ENCODE measurements at places on chromosomes 5 and 9. TPM values are rescaled to one million over a fixed set of nuclear protein-coding genes. Genes with fewer than 3 reads are reported as not detected.

GRCh38 chr9:100222674-100223073 lies 123.6 kb downstream of the INVS start:
- peaks cover 5% of the 10 kb centered on the region for H3K36me3 ChIP-seq
- no peaks in the 10 kb centered on the region for H3K4me1 ChIP-seq
- no peaks in the 10 kb centered on the region for H3K27me3 ChIP-seq
- no peak for DNase-seq
- no peak overlapping the region for H3K4me3 ChIP-seq
- no peak overlapping the region for H3K27ac ChIP-seq

ZNF354C gene
- total RNA-seq = 7.8 TPM

PRDM9 gene
- total RNA-seq = not detected

GRCh38 chr5:158821331-158821730 lies 278.4 kb downstream of the EBF1 start:
- H3K27ac ChIP-seq = no peak overlapping the region
- H3K4me3 ChIP-seq = no peak overlapping the region
- peaks cover 17% of the 10 kb centered on the region for H3K36me3 ChIP-seq

ZCCHC7 gene
- total RNA-seq = 20.3 TPM

Data from type B pancreatic cell (in vitro differentiated cells).